ENCODE measurements at places on chromosomes 7 and 10.

GRCh38 chr7:99386584-99387238 lies 12.2 kb downstream of the ARPC1B start:
- DNase-seq = peak; percentile 70

DNA sequence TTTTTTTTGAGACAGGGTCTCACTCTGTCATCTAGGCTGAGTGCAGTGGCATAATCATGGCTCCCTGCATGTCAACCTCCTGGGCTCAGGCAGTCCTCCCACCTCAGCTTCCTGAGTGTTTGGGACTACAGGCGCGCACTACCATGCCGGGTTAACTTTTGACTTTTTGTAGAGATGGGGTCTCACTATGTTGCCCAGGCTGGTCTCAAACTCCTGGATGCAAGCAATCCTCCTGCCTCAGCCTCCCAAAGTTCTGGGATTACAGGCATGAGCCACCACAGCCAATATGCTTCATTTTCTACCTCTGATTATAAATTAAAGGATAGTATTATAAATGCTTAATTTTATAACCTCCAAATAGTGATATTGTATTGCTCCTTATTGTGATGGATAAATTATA lies 121.3 kb downstream of the ADK start:
- no peak for DNase-seq

- DNase-seq = no peak
Measured at GRCh38 chr7:29354340-29354739, 159.8 kb downstream of the CHN2 start.

DNA sequence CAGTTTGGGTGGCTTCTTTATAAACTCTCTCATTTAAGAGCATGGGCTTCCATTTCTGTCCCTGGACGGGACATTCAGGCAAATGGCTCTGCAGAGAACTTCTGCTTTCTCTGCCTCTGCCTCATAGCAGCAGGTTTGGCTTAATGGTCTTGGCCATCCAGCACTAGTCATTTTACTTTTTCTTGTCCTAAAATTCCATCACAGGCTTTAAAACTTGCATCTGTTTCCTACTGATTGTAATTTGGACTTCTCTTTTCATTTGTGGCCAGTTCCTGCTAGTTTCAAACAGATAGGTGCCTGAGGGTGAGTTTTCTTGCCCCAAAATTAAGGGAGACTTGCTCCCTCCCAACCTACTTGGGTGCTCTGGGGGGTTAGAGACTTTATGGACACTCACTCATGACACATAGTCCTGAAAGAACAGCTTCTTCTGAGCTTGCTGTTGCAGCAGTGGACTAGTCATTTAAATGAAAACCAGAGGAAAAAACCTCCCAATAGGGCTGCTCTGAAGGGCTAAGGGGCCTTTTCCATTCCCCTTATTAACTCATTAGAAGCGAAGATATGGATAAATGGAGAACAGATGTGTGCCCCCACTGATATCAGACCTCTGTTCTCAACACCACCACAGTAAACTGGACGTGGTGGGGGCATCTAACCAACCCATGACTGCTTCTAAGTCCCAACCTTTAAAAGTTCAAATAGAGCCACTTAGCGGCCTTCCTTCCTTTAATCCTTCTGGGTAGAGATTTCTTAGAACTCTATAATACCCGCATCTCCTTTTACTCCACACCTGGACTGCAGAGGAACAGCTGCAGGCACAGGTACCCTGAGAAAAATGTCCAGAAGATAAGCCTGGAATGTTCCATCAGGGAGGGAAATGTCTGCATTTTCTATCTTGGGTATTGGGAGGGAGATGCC lies 38.8 kb downstream of the SVOPL start:
- DNase-seq = no peak

DNA sequence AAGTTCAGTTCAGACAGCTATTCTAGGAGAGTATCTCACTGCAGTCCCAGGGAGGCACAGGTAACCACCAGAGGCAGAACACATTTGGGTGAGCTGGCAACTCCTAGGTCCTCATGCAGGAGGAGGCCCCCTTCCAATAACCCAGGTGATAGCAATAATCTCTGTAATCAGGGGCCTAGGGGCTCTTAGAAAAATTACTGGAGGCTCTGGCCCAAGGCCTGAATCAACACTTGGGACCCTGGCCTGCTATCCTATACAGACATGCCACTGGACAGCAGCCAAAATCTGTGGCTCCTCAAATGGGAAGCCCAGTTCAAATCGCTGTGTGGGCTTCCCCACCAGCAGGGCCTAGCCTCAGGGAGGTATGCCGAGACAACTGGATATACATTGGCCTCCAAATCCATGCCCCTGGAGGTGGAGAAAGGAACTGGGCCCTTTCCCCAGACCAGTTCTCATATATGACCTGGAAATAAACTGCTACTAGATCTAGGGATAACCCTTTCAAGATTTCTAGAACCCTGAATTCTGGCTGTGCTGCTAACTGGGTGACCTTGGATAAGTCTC lies 1.6 kb downstream of the AVPI1 start:
- DNase-seq = no peak

DNA sequence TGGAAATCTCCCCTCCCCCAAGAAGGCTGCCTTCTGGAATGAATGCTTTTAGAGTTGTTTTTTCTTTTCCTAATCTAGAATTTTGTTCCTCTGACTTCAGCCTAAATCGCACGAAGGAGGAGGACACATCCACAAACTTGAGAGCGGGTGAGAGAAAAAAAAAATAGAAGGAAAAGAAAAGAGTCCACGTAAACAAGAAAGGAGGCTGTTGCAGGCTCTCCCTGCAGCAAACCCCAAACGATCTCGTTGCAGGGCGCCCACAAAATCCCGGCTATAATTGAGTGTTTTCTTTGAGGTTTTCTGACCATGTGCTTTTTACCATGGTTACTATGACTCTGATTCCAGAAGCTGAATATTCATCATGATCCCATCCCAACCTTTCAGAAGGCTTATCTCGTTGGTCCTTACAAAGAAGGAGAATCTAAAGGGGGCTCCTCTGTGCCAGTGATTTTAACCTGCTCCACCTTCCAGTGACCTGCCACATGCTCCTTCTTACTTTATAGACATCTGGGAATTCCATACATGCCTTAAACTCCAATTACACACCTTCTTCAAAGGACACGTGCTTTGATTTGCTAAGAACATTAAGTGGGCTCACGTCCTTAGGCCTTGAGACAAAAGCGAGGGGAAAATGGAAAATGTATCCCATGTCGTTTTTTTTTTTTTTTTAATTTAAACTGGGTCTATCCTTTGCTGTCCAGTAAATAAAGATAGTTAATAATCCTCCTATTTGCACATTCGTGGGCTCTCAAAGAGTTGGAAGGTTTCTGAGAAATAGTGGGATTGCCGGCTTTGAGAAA lies 5.8 kb downstream of the TWIST1 start:
- DNase-seq = no peak

DNA sequence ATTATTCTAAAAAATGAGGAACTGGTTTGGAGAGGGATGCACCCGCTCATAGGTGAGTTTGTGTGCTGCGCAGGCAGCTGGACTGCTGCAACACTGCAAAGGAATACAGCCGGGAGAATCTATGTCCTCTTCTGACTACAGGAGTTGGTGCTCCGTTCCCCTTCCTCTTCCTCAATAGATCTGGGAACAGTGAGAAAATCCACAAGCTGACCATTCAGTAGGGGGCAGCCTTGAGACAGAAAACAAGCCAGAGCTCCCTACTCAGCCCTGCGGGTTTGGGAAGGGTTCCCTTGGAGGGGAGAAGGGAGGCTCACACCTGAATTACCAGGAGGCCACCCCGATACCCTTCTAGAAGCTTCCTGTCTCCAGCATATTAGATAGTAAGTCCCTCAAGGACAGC lies 87.3 kb upstream of the FOXI2 start:
- DNase-seq = peak; percentile 11

- DNase-seq = no peak
Measured at GRCh38 chr10:9188022-9188810, 1133.7 kb downstream of the GATA3 start.

- DNase-seq = peak; percentile 23
Measured at GRCh38 chr7:120272261-120272660, 714 bp upstream of the KCND2 start.

DNA sequence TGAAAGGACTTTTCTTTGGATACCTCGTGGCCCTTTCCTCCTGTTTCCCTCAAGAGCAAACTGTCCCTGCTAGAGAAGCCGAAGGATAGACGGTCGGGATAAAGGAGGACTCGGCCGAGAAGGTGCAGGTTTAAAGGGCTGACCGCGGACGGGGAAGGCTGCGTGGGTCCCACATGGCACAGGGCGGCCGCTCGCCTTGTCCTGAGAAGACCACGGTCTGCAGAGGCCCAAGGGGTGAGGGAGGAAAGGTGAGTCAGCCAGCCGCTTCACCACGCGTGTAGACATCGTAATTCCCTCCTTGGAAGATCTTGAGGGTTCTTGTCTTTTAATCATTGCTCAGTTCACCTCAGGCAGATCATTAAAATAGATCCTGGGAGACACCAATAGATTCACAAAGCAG lies 253.8 kb downstream of the DPP6 start:
- DNase-seq = no peak

- no peak for DNase-seq
Measured at GRCh38 chr7:149377386-149377785, 83.5 kb downstream of the ZNF777 start.

DNA sequence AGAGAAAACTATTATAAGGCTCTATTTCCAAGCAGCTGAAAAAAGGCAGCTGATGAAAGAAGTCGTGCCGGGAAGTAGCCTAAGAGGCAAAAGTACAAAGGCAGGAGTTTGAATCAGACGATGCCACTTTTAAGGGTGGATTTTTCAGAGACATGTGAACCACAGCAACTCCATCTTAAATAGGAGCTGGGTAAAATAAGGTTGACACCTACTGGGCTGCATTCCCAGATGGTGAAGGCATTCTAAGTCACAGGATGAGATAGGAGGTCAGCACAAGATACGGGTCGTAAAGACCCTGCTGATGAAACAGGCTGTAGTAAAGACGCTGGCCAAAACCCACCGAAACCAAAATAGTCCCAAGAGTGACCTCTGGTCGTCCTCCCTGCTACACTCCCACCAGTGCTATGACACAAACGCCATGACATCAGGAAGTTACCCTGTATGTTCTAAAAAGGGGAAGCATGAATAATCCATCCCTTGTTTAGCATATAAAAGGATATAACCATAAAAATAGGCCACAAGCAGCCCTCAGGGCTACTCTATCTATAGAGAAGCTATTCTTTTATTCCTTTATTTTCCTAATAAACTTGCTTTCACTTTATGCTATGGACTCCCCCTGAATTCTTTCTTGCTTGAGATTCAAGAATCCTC lies 45.5 kb upstream of the PRSS1 start:
- no peak for DNase-seq

DNA sequence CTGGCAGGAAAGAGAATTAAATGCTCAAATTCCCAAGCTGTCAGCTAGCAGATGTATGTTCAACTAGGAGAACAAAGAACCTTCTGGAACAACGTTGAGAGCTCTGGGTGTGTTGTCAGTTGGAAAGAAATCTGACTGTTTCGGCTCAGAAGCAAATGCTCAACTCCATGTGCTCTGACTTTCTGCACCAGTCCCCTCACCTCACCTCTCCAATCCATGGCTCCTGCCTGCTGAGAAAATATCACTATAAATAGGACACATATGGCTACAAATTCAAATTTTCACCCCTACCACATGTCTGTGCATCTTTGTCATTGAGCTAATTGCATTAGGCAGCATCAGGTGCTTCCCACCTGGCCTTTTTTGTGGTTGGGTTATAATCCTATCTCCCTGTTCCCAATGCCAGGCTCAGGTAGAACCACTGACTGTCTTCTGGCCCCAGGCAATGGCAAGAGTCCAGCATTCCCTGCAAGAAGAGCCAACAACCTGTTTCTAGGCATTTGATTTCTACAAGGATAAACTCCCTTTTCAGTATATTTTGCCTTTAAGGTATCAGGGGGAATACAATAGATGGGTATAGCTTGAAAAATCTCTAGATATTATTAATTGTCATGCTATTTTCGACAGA lies 142.6 kb upstream of the LSM8 start:
- DNase-seq = no peak

DNA sequence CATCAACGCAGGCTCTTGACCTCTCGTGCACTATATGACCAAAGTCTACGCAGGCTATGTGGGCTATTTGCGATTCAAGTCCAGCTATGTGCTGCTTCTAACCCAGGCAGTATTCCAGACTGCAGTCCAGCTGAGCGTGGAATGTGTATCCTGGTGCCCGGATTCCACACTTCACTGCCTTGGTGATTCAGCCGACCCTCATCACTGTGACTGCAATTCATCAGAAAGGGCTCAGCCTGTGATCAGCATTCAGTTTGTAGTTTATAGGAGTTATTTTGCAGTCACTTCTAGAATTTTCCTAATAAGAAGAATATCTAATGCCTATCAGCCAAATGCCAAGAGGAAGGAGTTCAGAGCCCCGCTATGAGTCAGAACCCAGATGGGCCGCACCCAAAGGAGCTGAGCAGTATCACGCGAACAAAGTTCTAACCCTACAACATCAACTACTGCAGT lies 119.8 kb upstream of the LANCL2 start:
- no peak for DNase-seq

DNA sequence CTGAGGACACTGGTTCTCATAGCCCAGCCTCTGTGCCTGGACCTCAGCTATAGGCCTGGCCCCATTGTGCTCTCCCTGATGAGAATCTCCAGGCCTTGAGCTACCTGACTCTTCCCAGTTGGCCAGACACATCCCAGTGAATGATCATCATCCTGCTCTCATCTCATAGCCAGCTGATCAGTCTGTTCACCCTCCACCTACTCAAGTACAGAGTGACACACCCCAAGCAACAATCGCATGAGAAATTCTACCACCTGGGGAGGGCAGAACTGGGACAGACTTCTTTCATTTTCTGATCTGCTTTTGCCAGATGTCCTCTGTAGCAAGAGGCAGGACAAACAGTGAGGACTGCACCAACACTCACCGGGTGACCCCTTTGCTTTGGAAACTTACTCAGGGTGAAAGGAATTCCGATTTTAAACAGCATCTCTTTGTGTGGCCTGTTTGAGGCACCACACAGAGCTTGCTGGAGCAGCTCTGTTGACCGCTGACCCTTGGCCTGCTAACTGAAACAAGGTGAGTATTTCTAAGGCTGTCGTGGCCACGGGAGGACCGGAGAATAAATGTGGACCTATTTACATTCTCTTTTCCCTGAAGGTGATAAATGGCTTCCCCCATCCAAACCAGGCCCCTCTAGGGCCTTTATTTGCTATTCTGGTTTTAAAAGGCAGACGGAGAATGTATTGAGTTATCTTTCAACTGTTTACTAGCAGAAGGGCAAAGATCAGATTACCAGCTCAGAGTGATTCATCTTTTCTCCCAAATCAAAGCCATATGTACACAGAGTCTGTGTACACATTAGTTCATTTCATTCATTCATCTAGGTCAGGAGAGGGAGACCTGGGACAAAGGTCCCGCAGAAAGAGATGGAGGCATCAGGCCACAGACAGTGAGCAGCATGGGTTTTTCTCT lies 181.4 kb upstream of the TNS3 start:
- DNase-seq = no peak

DNA sequence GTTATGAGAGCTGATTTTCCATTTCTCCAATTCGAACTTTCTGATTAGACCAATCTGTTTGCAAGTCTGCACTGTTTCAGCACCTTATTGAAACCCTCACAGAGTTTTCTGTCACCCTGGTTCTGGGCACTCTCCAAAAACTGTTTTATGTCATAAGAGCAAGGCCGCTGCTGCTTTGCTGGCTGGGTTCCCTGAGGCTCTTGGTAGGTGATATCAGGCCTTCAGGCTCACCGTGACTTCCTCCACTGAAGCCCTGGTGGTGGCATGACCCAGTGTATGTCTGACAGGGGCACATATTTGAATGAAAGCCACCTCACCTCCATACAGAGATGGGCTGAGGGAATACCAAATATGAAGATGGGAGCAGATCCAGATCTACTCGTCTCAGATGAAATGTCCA lies 8.3 kb downstream of the RABGEF1 start:
- no peak for DNase-seq

- peak; percentile 63 for DNase-seq
Measured at GRCh38 chr10:132447446-132448247, 50.6 kb downstream of the PWWP2B start.

Measured in OCI-LY7 (cell line).